NCI-H1092 (cell line): ENCODE measurements at places on chromosomes 16 and 17.

- no peak for DNase-seq
Measured at GRCh38 chr17:37488607-37489196, 989 bp upstream of the DUSP14 start.

DNA sequence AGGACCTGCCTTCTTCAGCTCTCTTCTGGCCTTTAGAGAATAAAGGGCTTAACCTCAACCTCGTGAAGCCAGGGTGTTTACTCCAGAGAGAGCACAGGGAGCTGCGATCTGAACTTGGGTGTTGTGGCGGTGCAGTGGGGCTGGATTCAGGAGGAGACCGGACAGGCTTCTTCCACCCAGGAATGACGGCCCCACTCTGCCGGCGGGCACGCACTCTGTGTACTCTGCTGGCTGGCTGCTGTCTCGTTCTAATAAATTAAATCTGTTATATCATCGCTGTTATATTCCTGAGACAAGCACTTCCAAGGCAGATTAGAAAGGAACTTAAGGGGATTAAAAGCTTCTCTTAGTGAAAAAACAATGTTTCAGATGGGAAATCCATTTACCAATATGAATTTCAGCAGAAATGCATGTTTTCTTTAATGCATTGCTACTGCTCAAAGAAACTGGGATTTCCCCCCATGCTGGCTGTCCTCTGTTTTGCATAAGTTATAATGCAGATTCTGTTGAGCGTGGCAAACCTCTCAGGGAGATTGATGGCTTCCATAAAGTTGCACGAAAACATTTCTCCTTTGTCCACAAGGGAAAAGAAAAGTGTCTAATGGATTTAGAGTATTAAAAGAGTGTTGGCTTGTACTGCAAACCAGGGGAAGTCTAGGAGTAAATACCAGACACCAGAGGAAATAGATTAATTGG, 168.6 kb upstream of the IRX3 start:
- no peak for DNase-seq

GRCh38 chr17:7558544-7559319, at the start of gene TNFSF13:
Gene TNFSF13 (plus strand): TSS chr17:7558750. CDS start chr17:7559040, 290 bp downstream.
- DNase-seq, result no peak

GRCh38 chr16:85199069-85199725, 86.9 kb upstream of the CIBAR2 start:
- no peak for DNase-seq

GRCh38 chr16:3954411-3954921, 74.0 kb upstream of the CREBBP start:
- peak; percentile 14 for DNase-seq

GRCh38 chr16:67902831-67903230, 9.8 kb downstream of the PSKH1 start:
- DNase-seq, result no peak

DNA sequence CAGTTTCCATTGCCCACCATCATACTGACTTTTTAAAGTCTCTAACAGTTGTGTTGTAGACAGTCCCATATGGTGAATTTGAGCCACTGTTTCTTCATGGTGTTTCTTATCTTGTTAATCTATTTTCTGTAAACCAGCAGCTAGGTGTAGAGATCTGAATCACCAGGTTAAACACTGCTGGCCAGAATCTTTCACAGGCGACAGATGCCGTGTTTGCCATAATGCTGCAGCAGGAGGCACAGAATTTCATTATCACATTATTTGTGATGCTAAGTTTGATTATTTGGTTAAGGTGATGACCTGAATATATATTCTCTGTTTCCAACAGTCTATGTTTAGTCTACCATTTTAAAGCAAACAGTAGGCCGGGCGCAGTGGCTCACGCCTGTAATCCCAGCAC, 11.5 kb upstream of the CNGB1 start:
- no peak for DNase-seq

GRCh38 chr17:17890773-17891759, 54.3 kb upstream of the SREBF1 start:
- no peak for DNase-seq

GRCh38 chr17:78523934-78524655, 53.1 kb downstream of the DNAH17 start:
- DNase-seq, result no peak

- peak; percentile 34 for DNase-seq
Measured at GRCh38 chr17:44970136-44970741, 2.1 kb upstream of the C1QL1 start.

GRCh38 chr16:57807968-57808528, 5.8 kb upstream of the KIFC3 start:
- DNase-seq, result no peak
